ENCODE measurements at places on chromosomes 3 and 15.

- no peak for DNase-seq
Measured at GRCh38 chr15:93479715-93480114, 390.7 kb upstream of the RGMA start.

GRCh38 chr15:43187544-43188155, 2.4 kb downstream of the CCNDBP1 start:
- DNase-seq = no peak

GRCh38 chr3:49388289-49388820, 23.4 kb downstream of the RHOA start:
- no peak for DNase-seq

DNA sequence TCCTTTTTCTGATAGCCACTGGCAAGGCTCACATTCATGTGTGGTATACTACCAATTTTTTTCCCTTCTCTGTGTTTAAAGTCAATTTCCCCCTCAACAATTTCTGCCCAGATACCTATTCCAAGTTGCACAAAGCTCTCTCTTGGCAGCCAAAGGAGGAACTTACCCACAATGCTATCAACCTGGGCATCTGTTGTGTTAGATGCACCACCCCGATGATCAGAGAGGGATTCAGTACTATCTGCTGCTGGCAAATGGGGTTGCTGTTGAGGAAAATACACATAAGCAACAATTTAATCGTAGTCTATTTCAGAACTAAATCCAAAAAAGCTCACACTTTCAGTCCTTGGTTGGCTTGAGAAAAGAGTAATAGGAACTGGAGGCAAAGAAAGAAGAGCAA, 46.1 kb downstream of the AAGAB start:
- DNase-seq = no peak

GRCh38 chr3:182792901-182793662, at the start of gene ATP11B:
Gene ATP11B (plus strand): TSS chr3:182793504. CDS start chr3:182793760, 256 bp downstream.
- peak; percentile 92 for DNase-seq

DNA sequence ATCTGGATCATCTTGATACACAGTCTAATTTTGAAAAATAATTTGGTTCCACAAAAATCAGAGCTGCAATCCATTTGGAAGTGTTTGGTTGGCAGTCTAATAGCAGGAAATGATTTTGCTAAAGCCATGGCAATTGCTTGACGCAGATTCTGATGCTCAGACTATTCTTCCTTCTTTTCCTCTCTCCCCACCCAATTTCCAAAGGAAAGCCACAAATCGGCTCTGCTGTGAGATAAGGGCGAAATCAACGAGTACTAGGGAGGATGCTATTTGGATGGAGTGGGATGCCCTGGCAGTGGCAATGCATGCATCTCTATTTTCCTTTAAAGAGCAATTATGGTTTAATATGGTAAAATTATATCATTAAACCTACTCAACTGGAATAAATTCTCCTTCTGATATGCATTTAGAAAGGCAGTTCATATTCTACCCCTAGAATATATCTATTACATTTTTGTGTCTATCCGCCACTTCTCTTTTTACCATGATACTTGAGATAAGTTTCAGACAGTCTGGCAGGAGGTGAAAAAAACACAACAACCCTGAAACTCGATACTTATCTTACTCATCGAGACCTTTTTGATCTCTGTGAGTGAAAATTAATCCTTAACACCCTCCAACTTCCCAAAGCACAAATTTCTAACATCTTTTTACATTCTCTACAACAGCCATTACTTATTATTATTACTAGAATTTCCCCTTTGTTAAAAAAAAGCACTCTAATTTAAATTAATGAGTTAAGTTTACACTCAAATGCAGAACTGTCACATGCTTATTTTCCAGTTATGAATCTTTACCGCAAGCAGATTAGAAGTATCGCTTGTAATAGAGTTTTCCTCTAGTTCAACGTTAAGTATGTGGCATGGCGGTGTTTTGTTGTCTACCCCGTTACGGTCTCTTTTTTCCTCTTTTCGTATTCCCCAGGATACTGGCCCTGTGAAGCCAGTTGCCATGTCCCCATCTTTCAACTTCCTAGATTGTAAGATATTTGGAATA, 433.3 kb downstream of the FOXP1 start:
- DNase-seq = no peak

DNA sequence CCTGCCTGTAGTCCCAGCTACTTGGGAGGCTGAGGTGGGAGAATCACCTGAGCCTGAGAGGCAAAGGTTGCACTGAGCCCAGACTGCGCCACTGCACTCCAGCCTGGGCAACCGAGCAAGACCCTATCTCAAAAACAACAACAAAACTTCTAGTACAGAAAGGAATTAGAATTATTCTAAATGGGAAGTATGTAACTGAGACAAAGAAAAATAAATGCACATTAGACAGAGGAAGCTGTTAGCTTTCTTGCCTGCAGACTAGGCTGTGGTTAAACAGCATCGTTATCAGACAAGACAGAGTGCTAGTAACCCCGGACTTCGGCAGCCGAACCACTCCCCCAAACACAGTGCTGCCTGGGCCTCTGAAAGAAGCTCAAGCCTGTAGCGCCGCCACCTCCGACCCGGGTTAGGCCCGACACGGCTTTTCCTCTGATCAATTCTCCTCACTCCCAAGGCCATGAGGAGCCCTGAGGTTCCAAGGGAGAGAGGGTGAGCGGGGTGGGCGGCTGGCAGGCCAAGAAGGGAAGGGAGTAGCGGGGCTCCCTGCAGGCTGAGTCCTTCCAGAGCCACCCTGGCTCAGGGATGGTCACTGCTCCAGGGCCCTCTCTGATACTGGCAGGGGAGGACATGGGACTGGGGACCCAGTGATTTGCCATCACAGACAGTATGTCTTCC, 44.8 kb upstream of the MUC4 start:
- DNase-seq = no peak

DNA sequence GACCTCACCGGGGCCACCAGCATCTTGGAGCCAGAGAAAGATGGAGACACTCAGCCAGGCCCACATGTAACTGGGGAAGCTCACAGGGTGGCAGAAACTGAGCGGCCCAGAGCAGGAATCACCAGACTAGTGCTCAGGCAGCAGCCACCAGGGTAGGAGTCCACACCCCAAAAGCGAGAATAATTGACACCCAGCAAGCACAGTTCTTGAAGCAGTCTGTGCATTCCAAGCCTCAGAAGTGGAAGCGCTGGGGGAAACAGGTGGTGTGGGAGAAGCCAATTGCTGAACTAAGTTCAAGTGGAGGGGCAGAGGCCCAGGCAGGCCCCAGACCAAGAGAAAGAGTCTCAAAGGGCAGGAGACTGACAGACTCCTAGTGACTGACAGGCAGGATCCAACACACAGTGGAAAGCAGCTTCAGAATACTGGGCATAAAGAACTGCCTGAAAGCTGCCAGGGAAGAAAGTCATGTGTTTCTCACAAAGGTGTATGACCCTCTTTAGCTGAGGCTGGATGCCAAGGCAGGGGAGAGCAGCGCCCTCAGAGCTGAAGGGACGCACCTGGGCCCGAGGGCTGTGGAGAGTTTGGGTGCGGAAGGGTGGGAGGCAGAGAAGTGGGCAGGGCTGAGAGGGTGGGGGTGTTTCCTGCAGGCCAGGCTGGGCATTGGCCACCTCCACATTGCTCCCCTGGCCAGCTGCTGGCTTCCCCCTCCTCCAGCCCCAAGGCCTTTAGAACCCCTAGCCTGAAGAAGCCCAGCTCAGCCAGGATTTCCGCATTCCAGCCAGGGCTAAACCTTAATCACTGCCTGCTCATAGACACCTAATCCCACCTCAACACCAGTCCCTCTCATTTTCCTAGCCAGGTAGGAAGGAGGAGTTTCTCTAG, 7.7 kb downstream of the NT5DC2 start:
- DNase-seq = peak; percentile 57

DNA sequence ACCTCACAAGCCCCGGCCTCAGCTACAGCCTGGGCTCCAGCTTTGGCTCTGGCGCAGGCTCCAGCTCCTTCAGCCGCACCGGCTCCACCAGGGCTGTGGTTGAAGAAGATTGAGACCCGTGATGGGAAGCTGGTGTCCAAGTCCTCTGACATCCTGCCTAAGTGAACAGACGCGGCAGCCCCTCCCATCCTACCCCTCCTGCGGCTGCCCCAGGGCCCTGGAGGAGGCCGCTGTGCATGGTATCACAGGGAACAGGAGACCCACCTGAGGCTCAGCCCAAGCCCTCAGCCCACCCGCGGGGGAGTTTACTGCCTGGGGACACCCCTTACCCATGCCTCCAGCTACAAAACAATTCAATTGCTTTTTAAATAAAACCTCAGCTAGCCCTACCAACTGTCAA, 6.0 kb upstream of the LARP6 start:
- no peak for DNase-seq

DNA sequence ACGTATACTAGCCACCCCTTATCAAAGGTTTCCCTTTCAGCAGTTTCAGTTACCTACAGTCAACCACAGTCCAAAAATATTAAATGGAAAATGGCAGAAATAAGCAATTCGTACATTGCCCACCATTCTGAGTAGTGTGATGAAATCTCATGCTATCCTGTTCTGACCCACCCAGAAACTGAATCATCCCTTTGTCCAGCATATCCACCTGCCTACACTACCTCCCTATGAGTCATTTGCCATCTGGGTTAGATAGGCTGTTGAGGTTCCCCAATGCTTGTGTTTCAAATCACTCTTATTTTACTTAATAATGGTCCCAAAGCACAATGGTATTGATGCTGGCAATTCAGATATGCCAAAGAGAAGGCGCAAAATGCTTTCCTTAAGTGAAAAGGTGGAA, 15.3 kb upstream of the PHC3 start:
- no peak for DNase-seq

DNA sequence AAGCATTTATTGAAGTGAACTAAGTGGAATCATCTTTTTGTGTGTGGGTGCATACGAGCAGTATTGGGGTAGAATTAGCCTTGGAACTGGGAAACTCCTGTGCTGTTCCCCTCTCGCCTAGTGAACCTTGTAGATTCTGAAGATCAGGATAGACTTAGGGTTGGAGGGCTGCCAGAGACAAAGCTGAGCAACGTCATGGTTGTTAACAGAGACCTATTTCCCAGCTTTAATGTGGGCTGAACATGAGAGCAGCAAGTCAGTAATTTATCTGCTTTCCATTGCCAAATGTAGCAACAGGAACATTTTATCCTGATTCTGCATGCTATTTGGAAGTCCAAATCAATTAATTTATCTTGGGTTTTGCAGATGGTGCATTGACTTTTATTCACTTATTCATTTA, 246.6 kb downstream of the IL20RB start:
- no peak for DNase-seq

DNA sequence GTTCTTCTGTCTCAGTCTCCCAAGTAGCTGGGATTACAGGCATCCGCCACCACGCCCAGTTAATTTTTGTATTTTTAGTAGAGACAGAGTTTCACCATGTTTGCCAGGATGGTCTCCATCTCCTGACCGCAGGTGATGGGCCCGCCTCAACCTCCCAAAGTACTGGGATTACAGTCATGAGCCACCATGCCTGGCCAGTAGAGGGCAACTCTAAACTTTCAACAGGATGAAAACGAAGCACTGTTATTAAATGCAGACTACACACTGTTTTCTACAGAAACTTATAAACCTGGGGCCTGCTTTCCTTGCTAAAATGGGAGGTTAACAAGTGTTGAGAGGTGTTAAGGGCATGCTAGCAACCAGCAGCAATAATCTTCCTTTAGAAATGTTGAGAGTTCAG, 7.6 kb downstream of the ARPC4 start:
- no peak for DNase-seq

- DNase-seq = no peak
Measured at GRCh38 chr15:46174122-46174521, 539.3 kb downstream of the SQOR start.

- DNase-seq = no peak
Measured at GRCh38 chr15:82625136-82625535, 22.0 kb downstream of the CPEB1 start.

- DNase-seq = no peak
Measured at GRCh38 chr15:94736236-94736635, 504.9 kb downstream of the MCTP2 start.

GRCh38 chr3:46981932-46982471, 2.5 kb downstream of the NBEAL2 start:
- DNase-seq = no peak

GRCh38 chr15:80266113-80266512, 14.1 kb upstream of the CTXND1 start:
- DNase-seq = no peak

DNA sequence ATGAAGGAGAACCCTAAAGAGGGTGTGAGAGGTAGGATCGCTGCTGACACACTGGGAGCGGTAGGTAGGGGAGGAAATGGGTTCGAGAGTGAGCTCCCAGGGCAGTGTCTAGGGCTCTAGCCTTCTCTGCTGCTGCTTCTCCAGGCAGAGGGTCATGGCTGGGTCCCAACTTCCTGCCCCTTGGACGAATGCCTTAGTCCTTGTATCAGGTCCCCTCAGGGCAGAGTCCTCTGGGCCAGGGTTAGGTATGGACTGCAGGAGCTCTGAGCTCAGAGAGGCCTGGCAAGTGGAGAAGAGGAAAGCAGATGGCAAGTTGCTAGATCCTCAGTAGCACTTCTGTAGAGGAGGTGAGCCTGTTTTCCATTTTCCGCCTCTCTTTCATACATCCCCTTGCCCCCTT, 2.9 kb downstream of the CORO2B start:
- no peak for DNase-seq

- no peak for DNase-seq
Measured at GRCh38 chr3:152738656-152739055, 96.3 kb upstream of the P2RY1 start.

GRCh38 chr15:45454814-45455213, 67.7 kb downstream of the SLC30A4 start:
- DNase-seq = no peak

GRCh38 chr3:42110631-42111030, 19.5 kb downstream of the TRAK1 start:
- no peak for DNase-seq

GRCh38 chr15:98952381-98952803, 55.2 kb downstream of the PGPEP1L start:
- no peak for DNase-seq

- DNase-seq = no peak
Measured at GRCh38 chr3:69189487-69189886, 67.1 kb upstream of the LMOD3 start.

GRCh38 chr3:157166115-157166514, 6.2 kb upstream of the CCNL1 start:
- no peak for DNase-seq

GRCh38 chr15:27401471-27401870, 430.5 kb downstream of the GABRG3 start:
- DNase-seq = no peak

DNA sequence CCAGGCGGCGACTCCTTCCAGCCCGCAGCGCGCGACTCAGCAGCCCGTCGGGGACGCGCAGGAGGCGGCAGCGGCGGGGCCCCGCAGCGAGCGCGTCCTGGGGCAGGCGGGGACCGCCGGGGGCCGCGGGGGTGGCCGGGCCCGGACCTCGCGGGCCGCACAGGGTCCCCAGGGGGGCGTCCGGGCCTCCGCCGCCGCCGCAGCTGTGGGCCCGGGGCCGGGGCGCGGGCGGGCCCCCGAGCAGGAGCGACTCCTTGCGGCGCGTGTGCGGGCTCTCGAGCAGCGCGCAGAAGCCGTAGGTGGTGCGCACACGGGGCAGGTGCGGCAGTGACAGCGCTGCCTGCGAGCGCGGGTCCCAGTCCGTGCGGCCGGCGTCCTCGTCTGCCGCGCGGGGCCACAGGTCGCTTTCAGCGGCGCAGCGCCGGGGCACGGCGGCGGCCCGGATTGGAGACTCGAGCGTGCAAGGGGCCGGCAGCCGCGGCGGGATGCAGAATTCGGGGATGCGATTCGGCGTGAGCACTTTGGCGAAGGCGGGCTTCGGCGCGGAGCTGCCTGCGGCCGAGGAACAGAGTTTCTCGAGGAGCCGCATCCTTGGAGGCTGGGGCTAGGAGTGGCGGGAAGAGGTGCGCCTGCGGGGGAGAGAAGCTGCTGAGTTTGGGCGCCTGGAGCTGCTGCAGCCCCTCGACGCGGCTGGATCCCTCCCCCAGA, 535 bp downstream of the C2CD4B start:
- DNase-seq = no peak

GRCh38 chr15:22240986-22241385, 160.7 kb downstream of the OR4M2 start:
- no peak for DNase-seq

Data from left forelimb (tissue), 1 donor.